CD4-positive, alpha-beta T cell (primary cell): ENCODE measurements at places on chromosomes 2 and 18. TPM values are rescaled to one million over a fixed set of nuclear protein-coding genes. Genes with fewer than 3 reads are reported as not detected.

NYAP2 gene
- not detected for total RNA-seq

PLGLB2 gene
- 2.1 TPM for total RNA-seq

FAP gene
- not detected for total RNA-seq

PKDCC gene
- total RNA-seq = not detected

CXCR1 gene
- total RNA-seq = not detected

EVX2 gene
- total RNA-seq = not detected

PSTPIP2 gene
- 5.9 TPM for total RNA-seq

GALR1 gene
- not detected for total RNA-seq

DPYSL5 gene
- not detected for total RNA-seq

SLC35F5 gene
- total RNA-seq = 19.2 TPM

NOP58 gene
- 280 TPM for total RNA-seq
